ENCODE measurements at places on chromosomes 2 and 18. TPM values are rescaled to one million over a fixed set of nuclear protein-coding genes. Genes with fewer than 3 reads are reported as not detected.

Gene CGREF1
- polyA plus RNA-seq: not detected

Gene CFAP65
- polyA plus RNA-seq: not detected

Gene MFSD2B
- not detected for polyA plus RNA-seq

Gene NETO1
- polyA plus RNA-seq: 1.2 TPM

Gene OR6B2
- not detected for polyA plus RNA-seq

Gene SERPINB8
- polyA plus RNA-seq: 10.8 TPM

Gene KCNIP3
- not detected for polyA plus RNA-seq

Gene ZNF521
- polyA plus RNA-seq: not detected

Gene VAPA
- 182 TPM for polyA plus RNA-seq

Gene PJVK
- polyA plus RNA-seq: 0.15 TPM

Gene DSG1
- polyA plus RNA-seq: not detected

Gene MRO
- not detected for polyA plus RNA-seq

Gene TMEM182
- 8.9 TPM for polyA plus RNA-seq

Gene SKOR2
- polyA plus RNA-seq: not detected

Gene SLC66A3
- 48.6 TPM for polyA plus RNA-seq

Gene GAL3ST2
- polyA plus RNA-seq: not detected

Gene ALPG
- polyA plus RNA-seq: not detected

Gene TEX44
- not detected for polyA plus RNA-seq

Gene FKBP1B
- 3.9 TPM for polyA plus RNA-seq

Gene MAP3K19
- polyA plus RNA-seq: not detected

Gene PSMA8
- 4.1 TPM for polyA plus RNA-seq

Gene ANKRD62
- not detected for polyA plus RNA-seq

Gene PDE1A
- not detected for polyA plus RNA-seq

Gene KLF7
- 17.9 TPM for polyA plus RNA-seq

Gene GPR17
- polyA plus RNA-seq: not detected

Gene WNT10A
- 2.4 TPM for polyA plus RNA-seq

Gene ANKZF1
- 31.1 TPM for polyA plus RNA-seq

Gene DAPL1
- polyA plus RNA-seq: not detected

Gene TMEM198
- polyA plus RNA-seq: 0.28 TPM

Gene LAMA1
- polyA plus RNA-seq: not detected

Gene CHRND
- not detected for polyA plus RNA-seq
